ENCODE measurements at places on chromosomes 16 and 17.

DNA sequence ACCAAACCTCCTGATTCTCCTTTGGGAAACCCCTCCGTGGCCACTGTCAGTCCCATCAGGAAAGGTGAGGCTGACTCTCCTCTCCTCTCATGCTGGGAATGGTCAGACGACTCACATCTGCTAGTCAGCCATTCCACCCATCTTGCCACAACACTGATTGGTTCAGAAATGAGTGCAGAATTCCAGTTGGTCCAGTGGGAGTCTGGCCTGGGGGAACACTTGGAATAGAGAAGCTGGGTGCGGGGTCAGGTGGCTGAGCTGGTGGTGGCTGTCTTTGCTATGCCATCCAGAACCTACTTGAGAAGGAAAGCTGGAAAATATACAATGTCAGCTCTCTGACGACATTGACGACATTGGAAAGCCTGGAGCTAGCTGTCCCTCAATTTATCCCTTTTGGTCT is 23.6 kb upstream of the PLLP start:
- DNase-seq, result no peak

- DNase-seq, result no peak
Measured at GRCh38 chr16:66294507-66294906, 72.0 kb upstream of the CDH5 start.

DNA sequence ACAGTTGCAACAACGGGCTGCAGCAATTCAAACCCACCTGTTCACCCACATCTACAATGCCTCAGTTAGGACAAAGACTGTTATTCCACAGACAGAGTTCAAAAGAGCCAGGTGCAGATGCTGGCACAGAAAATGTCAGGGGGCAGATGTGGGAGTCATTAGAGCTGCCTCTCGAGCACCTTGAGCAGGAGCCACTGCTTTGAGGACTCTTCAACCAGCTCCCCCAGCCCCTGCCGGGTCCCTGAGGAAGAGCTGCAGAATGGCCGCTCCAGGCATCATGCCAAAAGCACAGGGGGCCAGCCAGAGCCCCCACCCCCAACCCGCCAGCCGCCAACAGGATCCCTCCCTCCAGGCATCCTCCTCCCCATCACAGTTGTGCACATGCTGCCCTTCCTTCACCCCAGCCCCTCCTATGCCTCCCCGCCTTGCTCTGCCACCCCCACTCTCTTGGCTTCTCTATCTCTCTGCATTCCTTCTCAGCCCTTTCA is 20.8 kb downstream of the C17orf67 start:
- DNase-seq, result no peak

DNA sequence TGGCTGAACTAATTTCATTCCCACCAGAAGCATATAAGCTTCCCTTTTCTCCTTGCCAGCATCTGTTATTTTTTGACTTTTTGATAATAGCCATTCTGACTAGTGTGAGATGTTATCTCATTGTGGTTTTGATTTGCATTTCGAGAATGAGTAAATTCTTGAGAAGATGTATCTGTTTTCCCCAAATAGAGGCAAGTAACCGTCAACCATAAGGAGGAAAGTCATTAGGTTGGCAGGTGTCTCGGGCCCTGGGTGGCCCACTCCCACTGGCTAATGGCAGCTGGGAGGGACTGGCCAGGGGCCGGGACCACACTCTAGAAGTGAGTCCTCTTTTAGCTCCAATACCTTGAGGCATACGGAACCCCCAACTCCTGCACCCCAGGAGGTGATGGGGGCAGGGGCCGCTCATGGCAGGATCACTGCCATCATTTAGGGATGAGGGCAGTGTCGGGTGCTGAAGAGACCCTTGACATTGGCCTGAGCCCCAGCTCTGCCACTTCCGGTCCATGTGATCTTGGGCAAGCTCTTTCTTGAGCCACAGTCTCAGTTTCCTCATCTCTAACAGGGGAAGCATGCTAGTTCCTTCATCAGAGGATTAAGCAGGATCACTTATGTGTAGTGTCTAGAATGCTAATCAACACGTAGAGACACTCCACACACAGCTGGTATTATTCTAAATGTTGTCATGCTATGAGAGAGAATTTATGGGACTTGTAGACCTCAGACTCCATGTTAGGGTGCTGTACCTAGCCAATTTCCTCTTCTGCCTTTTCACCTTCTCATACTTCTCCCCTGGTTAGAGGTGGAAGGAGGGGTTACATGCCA is 44.3 kb downstream of the RGS9 start:
- DNase-seq, result no peak

DNA sequence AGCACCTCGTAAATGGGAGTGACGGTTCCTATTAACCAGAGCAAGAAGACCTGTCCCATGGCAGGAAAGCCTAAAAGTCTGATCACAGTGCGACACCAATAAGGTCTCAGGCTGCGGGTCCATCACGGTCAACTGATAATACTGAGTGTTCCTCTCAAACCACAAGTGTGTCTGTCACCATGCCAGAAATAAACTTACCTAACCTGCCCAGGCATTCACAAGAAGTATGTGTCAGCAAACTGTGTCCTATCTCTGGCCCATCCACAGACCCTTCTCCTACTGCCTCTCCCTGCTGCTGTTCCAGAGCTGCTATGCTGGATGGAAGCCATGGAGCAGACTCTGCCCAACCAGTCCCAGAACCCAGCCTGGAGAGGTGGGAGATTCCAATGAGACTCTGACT is 73.5 kb downstream of the ZNF423 start:
- no peak for DNase-seq

- no peak for DNase-seq
Measured at GRCh38 chr16:1102921-1103635, 7.0 kb upstream of the C1QTNF8 start.

- peak; percentile 66 for DNase-seq
Measured at GRCh38 chr17:78357672-78358537, 2.0 kb downstream of the SOCS3 start.

DNA sequence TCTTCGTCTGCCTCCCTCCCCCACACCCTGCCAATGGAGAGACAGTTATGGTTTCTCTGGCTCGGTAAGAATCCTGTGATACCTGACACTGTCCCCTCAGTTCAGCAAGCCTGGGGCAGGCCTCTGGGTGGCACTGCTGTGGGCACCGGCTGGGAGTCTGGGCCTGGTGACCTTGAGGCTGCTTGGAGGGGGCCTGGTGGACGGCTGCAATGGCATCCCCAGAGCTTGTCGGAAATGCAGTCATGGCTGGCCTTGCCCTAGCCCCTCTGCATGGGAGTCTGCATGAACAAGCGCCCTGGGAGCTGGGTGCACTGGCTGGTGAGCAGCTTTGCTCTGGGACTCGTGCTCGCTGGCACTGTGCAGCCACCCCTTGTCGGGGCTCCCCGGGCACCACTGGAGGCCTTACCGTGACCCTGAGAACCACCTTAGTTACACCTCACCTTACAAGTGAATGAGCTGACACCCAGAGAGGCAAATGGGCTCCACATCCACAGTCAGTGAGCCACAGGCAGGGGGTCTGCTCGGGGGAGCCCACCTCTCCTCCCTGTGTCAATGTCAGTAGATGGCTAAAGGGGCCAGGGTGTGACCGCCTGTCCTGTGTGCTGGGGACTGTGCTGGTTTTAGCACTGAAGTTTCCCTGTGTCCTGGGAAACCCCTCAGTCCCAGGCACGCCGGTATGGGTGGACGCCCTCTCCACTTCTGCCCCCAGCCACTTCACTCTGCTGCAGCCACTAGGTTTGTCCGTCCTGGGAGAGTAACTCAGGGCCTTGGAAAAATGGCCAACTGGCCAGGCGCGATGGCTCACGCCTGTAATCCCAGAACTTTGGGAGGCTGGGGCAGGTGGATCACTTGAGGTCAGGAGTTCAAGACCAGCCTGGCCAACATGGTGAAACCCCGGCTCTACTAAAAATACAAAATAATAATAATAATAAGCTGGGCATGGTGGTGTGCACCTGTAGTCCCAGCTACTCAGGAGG is 1.4 kb downstream of the LGALS3BP start:
- DNase-seq, result peak; percentile 72

- no peak for DNase-seq
Measured at GRCh38 chr17:40017422-40018080, 2.3 kb downstream of the CSF3 start.

GRCh38 chr17:60645918-60646523 is 31.6 kb upstream of the BCAS3 start:
- DNase-seq, result no peak

DNA sequence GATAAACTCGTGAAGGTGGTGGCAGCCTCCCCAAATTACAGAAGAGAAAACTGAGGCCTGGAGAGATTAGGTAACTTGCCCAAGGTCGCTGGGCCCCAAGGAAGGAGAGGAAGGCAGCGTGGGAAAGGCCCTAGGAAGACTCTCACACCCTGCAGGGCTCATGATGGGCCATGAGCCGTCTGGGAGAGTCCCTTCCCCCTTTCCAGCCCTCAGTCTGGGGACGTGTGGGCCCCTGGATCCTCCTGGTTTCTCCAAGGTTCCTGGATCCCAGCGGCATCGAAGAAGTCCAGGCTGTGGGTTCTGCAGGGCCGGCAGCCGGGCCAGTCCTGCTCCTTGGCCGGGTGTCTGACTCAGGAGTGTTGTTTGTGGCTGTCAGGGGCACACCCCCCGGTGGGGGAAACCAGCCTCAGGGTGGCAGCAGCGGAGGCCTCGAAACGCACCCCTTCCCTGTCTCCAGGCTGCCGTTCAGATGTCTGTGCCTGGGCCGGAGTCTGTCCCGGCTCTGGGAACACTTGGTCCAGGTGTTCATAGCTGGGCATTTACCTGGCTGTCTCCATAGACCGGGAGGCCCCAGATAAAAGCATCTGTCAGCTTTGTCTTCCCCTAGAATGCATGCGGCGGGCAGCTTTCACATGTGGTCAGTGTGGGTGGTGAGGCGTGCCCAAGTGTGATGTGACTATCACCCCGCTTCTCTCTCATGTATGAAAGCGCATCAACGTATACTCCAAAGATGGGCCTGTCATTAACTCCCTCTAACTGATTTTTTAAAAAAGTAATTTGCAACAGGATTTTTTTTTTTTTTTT is 3.7 kb upstream of the RAP1GAP2 start:
- no peak for DNase-seq

- DNase-seq, result peak; percentile 26
Measured at GRCh38 chr16:83733301-83733700, 74.5 kb upstream of the HSBP1 start.

- no peak for DNase-seq
Measured at GRCh38 chr16:56866955-56867830, 2.2 kb downstream of the SLC12A3 start.

DNA sequence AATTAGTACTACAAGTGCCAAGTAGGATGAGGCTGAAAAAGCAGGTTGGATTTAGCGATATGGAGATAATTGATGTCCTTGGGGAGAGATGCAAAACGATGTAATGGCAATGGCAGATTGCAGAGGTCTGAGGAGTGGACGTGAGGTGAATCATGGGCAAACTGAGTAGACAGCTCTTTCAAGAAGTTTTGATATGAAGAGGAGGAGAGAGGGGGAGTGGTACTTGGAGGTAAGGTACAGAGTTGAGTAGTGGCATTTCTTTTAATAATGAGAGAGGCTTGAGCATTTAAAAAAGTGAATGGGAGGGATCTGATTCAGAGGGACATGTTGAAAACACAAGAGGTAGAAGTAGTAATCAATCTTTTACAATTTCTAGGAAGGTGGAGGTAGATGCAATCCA is 17.7 kb upstream of the VPS4A start:
- DNase-seq, result no peak

- no peak for DNase-seq
Measured at GRCh38 chr16:14565688-14566025, 64.4 kb downstream of the PARN start.

DNA sequence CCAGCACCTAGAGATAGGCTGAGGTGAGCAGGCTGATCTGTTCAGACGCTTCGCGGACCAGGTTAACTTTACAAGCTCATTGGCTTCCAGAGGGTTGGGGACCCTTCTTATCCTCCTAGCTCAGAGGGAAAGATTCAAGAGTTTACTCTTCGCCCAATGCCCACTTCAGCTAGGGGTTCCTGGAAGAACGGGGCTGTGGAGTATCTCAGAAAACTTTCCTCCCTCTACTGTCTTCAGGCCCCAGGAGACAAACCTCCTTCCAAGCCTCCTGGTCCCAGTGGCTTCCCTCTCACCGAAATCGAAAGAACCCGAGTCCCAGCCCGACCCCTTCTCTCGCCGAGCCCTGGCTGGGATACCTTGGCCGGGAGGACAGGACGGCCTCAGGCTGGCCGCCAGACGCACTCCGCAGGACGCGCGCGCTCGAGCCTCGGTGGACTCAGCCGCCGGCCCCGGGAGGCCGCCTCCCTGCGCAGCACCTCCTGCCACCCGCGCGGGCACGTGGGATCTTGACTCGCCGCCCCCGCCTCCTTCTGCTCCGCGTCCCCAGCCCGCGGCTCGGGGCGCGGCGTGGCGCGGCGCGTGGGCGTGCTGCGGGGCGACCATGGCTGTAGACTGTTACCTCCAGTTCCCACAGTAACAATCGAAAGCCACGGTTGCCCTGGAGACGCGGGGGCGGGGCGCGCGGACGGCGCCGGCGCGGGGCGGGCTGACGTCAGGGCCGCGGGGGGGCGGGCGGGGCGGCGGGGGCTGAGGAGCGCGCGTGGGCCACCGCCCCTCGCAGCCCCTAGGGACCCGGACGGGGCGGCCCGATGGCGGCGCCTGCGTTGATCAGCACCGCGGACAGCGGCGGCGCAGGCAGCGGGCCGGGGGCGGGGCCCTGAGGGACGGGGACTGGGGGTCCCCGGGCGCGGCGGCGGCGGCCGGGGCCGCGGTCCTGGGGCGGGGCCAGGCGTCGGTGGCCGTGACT is 5.3 kb upstream of the HIC1 start:
- DNase-seq, result peak; percentile 88

GRCh38 chr17:4766201-4766600 is 5.5 kb upstream of the TM4SF5 start:
- DNase-seq, result no peak

DNA sequence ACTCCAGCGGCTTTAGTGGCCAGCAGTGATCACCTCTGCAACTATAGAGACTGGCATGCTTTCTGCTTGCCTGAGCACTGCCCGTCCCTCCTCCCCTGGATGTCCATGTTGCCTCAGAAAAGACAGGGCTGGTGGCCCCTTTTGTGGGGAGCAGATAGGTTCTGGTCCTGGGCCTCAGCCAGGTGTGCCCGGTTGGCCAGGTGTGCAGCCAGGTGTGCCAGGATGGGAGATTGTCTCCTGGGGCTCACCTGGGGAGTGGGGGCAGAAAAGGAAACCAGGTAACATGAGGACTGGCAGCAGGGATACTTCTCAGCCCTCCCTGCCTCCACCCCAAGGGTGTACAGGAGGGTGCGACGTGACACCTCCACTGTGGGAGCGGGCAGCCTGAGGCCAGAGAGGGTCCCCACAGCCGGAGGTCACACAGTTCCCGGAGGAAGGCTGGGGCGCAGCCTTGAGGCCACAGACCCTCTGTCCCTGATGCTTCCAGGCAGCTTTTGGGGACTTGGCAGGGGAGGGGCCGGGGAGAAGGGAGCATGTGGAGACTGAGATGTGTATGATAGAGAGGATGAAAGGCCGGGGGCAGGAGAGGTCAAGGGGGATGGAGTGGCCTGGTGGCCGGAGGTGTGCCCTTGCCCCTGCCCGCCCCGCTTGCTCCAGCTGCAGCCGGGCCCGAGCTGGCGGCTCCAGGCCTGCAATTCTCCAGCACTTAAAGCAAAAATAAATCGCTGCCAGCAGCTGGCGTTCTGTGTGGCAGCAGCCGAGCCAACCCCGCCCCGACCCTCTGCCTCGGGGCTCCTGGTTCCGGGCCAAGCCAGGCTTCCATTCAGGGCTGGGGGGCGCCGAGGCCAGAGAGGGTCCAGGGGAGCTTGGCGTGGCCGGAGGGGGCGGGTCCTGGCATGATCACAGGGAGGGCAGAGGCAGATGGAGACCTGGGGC is 6.7 kb downstream of the KCNJ12 start:
- peak; percentile 37 for DNase-seq

- no peak for DNase-seq
Measured at GRCh38 chr17:37458805-37459204, 30.9 kb upstream of the DUSP14 start.

Data from kidney (tissue), 22 donors.